ENCODE measurements at places on chromosomes 3 and 15. TPM values are rescaled to one million over a fixed set of nuclear protein-coding genes. Genes with fewer than 3 reads are reported as not detected.

SAMMSON gene
- total RNA-seq, result not detected

FETUB gene
- total RNA-seq, result 0.36 TPM

PLA2G4E gene
- total RNA-seq, result not detected

MRPS22 gene
- 69.6 TPM for total RNA-seq

TIPARP gene
- total RNA-seq, result 52.9 TPM

CDC25A gene
- total RNA-seq, result 30.8 TPM

CPN2 gene
- not detected for total RNA-seq

GOLGA8O gene
- total RNA-seq, result 0.29 TPM

COLQ gene
- 0.14 TPM for total RNA-seq

CKMT1B gene
- total RNA-seq, result 4.3 TPM

All from epithelial cell of proximal tubule (primary cell).